Stimulated activated CD4-positive, alpha-beta T cell treated with anti-CD3 and anti-CD28 coated beads, Interleukin-2, amount 100 ng/mL, for 4 hours (primary cell): ENCODE measurements at places on chromosomes 3 and 15.

DNA sequence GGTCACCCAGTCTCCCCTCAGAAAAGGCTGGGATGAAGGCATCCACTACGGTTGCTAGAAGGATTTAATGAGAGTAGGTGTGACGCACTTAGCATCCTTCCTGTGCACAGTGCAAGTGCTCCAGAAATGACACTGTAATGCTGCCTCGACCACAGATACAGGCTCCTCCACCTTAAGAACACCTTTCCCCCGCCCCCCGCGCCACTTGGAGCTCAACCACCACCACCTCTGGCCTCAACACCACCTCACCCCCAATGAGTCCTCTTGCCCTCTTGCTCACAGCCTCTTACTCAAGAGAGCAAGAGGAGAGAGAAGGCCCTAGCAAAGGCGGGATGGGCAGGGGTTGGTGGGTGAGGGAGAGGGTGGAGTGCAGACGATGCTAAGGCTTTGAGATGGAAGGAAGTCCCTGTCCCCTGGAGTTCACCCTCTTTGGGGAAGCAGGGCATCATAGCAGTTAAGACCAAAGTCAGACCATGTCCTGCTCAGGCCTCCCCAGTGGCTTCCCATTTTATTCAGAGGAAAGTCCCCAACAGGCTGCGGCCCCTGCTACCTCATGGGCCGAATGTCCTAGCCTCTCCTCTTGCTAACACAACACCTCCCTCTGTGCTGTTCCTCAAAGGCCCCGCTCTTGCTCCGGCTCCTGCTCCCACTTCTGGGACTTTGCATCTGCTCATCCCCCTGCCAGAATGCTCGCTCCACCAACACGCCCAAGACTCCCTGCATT is 8.3 kb downstream of the STARD5 start:
- DNase-seq: no peak

DNA sequence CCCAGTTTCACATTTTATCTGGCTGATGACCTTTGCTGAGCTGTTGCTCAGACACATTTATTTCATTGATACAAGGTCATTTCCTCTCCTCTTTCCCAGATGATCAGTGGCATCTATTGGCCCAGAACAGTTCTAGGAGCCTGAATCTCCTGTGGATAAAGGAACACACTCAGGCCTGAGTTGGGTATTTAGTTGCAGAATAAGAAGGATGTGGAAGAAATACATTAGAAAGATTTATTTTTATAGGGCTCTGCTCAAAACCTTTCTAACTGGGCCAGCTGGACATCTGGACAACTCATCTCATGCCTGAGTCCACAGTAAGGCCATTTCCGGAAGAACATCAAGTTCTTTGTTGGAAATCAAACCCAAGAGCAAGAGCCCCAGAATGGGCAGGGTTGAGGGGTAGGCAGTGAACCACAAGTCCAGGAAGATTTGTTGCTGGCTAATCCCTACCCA is 19.7 kb upstream of the MFGE8 start:
- DNase-seq: no peak

DNA sequence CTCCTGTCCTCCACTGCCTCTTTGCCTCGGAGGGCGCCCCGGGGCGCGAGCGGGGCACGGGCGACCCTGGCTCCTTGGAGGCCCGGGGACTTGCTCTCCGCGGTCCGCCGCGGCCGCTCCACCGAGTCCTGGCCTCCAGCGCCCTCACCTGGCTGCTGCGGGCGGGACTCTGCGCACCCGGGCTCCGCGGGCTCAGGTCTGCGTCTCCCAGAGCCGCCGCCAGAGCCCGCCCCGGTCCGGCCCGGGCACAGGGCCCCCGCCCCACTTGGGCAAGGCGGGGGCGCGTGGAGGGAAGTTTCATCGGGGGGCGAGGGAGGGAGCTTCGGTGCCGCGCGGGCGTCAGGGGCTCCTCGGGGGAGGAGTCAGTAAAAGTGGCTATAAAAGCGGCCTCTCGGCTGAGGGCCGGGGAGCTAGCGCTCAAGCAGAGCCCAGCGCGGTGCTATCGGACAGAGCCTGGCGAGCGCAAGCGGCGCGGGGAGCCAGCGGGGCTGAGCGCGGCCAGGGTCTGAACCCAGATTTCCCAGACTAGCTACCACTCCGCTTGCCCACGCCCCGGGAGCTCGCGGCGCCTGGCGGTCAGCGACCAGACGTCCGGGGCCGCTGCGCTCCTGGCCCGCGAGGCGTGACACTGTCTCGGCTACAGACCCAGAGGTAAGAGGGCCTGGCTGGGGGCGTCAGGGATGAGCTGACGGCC is at the start of gene CEMIP:
Gene CEMIP (plus strand): TSS at position 407 of the 694 bp plus-strand sequence. CDS start 94,510 bp downstream, outside the sequence.
- no peak for DNase-seq

- no peak for DNase-seq
Measured at GRCh38 chr3:66344391-66344811, 123.6 kb downstream of the SLC25A26 start.

DNA sequence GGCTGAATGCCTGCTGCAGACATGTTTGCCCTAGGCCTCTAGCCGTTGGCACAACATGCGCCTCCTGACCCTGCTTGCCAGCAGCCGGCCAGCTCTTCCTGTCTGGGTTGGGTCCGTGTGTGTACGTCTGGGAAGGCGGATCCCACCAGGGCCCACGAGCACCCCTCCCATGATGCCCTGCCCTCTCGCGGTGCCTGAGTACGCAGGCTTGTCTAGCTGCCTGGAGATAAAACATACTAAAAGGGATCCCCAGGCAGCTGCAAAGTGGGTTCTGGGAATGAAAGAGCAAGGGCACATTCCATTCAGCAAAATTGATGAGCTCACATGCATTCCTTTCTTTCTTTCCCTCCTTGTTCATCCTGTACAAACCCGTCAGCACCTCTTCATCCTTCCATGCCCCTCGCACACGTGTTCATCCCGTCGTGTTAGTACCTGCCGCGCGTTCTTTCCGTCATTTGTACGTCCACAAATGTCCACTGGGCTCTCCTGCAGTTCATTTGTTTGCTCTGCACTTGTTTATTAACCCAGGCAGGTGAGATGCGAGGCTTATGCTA is 74.3 kb downstream of the FBLN2 start:
- DNase-seq: no peak
